Nucleus accumbens (tissue), 56 donors: ENCODE measurements at places on chromosomes 3 and 15.

DNA sequence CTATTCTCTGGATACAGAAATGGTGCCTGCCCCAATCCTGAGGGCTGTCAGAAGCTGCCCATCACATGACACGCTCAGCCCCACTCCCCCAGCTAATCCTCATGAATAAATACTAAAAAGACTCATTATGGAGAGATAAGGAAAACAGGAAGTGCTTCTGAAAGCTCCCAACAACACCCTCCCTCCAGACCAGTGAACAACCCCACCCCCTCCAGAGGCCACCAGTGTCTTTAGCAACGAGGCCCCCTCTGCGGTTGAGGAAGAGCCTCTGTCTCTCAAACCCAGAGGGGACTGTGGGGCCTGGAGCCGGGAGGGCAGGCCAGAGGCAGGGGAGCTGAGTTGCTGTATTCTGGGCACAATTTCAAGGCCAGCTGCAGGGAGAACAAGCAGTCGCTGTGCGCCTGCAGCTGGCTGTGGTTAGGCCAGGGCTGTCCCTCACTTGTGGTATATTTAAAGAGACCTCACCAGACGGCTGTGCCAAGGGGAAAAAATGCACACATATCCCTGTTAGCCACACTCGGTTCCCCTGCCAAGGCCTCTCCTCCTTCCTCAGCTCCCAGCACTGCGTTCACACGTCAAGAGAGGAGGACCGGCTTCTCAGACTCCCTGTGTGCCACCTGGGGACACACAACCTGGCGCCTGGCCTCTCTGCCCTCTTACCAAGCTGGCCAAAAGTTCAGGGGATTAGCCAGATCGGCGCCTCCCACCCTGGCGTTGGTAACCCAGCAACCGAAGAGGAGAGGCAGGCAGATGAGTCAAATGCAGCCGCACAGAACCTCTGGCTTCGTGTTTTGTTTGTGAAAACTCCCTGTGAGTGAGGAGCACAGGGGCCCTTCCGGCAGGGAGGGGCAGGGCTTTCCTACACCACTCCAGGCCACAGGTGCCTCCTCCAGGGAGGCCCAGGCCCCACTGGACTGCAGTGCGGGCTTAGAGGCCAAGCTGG is 101.2 kb upstream of the ETV5 start:
- DNase-seq, result peak; percentile 87

GRCh38 chr15:48547286-48547685 is 98.2 kb downstream of the FBN1 start:
- no peak for DNase-seq

GRCh38 chr3:171678971-171679492 is 131.3 kb downstream of the PLD1 start:
- no peak for DNase-seq

GRCh38 chr15:74767167-74768098 is 14.4 kb upstream of the CSK start:
- no peak for DNase-seq

DNA sequence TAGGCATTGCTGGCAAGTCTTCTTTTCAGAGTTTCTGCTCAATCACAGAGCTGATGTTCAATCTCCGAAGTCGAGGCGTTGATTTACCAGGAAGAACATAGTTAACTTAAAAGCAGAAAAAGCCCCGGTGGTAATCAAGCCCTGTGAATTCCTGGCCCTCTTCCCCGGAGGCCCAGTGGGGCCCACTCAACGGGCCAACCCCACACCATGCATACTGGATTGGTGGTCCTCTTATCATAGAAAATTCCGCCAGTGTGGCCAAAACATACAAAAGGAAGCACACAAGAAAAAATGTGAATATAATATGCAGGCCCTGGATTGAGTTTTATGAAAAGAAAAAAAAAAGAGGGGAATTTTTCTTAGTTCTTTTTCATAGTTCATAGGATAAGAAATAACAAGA is 873.0 kb upstream of the NR2F2 start:
- no peak for DNase-seq

DNA sequence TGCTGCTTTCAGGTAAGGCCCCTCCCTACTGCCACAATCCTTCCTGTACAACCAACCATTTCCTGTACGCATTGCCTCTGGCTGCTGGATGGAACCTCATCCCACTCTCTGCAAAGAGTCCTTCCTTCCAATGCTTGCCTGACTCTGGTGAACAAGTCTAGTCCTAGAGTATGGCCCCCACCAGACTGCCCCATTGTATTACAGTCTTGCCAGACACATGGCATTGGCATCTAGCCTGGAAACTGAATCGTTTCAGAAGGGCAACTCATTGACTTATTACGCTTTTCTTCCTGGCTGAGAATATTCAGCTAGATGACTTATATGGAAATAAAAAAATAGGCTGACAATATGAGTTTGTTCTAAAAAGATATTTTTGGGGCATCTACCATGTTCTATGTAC is 170.3 kb downstream of the SUCLG2 start:
- no peak for DNase-seq

- DNase-seq, result no peak
These were observed 137.2 kb upstream of the IQSEC1 start for GRCh38 chr3:13210221-13210975.

GRCh38 chr3:123239756-123240155 is 38.0 kb downstream of the SEC22A start:
- DNase-seq, result no peak

DNA sequence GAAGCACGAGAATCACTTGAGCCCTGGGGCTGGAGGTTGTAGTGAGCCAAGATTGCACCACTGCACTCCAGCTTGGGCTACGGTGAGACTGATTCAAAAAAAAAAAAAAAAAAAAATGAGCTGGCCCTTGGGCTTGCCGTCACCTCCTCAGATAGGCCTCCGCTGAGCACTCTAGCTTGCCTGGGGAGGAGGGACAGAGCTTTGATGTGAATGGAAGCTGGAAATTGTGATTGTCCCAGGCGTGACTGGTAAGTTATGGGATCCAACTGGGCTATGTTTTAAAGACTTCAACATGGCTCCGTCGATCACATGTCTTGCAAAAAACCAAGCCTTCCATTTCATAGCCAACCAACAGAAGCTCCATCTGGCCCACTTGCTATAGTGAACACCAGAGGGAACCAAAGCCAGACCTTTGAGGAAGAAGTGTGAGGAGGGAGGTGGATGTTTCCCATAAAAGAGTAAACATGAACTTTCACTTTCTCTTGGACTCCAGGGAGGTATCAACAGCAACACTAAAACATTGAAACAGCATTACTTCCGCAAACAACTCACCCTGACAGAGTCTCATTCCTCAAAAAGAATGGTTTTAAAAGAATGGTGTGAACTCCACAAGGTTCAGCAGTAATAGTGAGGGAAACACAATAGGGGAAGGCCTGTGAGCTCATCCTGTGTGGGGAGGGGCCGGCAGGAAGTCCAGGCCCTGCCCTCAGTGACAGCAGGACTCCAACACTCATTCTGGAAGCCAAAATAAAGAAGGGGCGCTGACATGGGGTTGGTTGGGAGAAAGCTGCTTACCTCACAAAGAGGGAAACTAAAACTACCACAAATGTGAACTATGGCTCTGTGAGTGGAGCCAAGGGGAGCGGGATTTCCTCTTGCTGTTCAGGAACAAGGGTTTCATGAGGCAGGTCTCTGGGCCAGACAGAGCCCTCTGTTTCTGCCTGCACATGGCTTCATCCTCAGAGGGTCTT is 59.2 kb upstream of the IL12A start:
- DNase-seq, result no peak

DNA sequence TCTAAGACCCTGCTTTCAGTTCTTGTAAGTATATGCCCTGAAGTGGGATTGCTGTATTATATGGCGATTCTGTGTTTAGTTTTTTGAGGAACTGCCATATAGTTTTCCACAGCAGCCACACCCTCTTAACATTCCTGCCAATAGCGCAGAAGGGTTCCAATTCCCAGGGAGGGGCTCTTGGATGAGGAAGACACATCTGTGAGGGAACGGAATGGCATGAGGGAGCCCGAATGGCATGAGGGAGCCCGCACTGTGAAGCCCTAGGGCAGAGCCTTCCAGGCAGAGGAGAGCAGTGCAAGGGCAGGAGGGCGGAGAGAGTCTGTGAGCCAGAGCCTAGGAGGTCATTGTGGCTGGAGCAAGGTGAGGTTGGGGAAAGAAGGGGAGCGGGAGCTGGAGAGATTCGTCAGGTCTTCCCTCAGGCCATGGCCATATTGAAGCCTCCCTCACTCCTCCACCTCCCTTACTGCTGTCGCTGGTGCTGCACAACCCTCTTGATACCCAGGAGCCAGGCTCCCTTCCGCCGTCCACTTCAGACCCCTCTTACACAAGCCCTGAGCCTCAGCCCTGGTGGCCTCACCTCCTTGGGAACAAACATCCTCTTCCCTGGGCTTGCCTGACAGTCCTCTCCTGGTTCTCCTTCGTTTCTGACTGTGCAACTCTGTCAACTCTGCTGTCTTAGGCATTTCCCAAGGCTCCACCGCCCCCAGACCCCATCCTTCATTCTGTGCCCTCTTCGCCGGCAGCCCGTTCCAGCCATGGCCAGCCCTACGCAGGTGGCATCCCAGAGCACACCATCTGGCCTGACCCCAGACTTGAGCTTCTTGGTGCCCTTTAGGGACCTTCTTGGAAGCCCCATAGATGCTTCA is 51.4 kb downstream of the FGD5 start:
- no peak for DNase-seq

- no peak for DNase-seq
These were observed 151.8 kb downstream of the SYNPR start for GRCh38 chr3:63429905-63430304.

- no peak for DNase-seq
These were observed 449.1 kb downstream of the IL5RA start for GRCh38 chr3:2661078-2661477.

GRCh38 chr15:68407886-68408881 is 23.8 kb downstream of the ITGA11 start:
- no peak for DNase-seq

- no peak for DNase-seq
These were observed 311.6 kb upstream of the TPRG1 start for GRCh38 chr3:188860147-188860546.

DNA sequence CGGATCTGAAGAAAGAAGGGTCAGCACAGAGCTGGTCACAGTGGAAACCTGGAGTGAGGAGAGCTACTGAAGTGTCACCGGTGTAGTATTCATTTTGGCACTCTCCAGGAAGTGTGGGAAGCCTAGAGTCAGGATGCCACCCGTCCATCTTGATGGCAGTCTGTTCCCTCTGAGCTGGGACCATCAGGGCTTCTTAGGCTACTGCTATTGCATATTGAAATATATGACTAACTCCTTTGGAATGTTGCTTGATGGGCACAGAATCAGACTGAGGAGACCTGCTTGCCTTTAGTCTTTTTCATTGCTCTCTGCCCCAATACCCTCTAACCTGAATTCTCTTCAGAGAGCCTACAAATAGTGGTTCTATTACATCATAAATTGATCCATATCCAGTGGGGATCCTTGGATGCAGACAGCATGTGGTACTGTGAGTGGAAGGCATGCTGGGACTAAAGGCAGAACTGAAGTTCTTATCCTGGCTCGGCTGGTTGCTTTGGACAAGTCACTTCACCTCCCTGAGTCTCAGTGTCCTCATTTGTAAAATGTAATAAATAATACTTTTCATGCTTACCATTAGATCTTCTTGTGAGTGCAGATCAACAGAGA is 143.5 kb downstream of the PDE8A start:
- no peak for DNase-seq

DNA sequence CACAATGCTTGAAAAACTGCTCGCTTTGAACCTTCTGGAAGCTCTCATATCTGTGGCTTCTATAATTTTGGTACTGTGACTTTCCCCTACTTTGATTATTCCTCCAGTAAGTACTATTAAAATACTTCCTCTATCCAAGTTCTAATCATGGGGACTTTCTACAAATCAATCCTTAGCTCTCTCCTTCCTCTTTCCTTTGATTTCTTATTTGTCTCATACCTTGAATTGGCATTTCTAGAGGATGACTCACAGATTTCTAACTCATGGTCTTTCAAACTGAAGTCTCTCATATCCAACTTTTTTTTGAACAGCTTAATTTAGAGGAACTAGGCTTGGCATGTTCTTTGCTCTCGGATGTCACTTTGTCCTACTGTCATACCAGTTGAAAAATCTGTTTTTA is 241.8 kb downstream of the TBC1D5 start:
- no peak for DNase-seq

GRCh38 chr3:195612075-195612800 is 28.5 kb upstream of the APOD start:
- no peak for DNase-seq

GRCh38 chr3:805326-805725 is 287.5 kb upstream of the CNTN6 start:
- no peak for DNase-seq

- DNase-seq, result no peak
These were observed 625.4 kb upstream of the TBL1XR1 start for GRCh38 chr3:177822681-177823096.

DNA sequence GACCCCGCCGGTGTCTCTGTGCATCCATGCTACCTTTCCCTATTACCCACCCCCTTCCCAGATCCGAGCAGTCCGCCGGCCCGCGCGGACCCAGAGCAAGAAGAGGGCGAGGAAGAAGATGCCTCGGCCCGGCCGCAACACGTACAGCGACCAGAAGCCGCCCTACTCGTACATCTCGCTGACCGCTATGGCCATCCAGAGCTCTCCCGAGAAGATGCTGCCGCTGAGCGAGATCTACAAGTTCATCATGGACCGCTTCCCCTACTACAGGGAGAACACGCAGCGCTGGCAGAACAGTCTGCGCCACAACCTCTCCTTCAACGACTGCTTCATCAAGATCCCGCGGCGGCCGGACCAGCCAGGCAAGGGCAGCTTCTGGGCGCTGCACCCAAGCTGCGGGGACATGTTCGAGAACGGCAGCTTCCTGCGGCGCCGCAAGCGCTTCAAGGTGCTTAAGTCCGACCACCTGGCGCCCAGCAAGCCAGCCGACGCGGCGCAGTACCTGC is 788 bp downstream of the FOXB1 start:
- no peak for DNase-seq

GRCh38 chr3:12859840-12860239 is 18.5 kb upstream of the RPL32 start:
- no peak for DNase-seq

DNA sequence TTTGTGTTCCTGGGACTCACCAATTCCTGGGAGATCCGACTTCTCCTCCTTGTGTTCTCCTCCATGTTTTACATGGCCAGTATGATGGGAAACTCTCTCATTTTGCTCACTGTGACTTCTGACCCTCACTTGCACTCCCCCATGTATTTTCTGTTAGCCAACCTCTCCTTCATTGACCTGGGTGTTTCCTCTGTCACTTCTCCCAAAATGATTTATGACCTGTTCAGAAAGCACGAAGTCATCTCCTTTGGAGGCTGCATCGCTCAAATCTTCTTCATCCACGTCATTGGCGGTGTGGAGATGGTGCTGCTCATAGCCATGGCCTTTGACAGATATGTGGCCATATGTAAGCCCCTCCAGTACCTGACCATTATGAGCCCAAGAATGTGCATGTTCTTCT is 16.8 kb downstream of the OR4F15 start:
- DNase-seq, result no peak

DNA sequence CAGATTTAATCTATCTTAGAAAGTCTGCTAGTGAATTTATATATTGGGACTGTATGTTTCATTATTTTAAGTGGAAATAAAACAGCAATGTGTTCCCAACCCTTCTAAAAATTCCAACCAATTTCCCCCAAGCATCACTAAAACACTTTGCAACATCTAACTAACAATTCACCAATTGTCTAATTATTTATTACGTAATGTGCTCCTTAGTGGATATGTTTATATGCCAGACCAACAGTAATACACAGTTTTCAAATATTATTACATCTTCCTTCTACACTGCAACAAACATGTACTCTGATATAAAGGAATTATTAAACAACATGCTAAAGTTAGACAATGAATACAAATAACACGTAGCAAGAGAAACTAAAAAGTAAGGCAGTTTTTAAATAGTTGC is 262.6 kb upstream of the THBS1 start:
- DNase-seq, result no peak

GRCh38 chr3:10345911-10346310 is 25.0 kb upstream of the SEC13 start:
- DNase-seq, result no peak

- DNase-seq, result no peak
These were observed 1.8 kb downstream of the NME9 start for GRCh38 chr3:138327831-138328230.
